GM13977 (cell line): ENCODE measurements at places on chromosomes 1 and 21.

GRCh38 chr1:34779962-34780361 is 1.1 kb upstream of the GJB3 start:
- no peak for DNase-seq

- no peak for DNase-seq
Observed at GRCh38 chr1:67586596-67586995, 98.4 kb upstream of the GADD45A start.

DNA sequence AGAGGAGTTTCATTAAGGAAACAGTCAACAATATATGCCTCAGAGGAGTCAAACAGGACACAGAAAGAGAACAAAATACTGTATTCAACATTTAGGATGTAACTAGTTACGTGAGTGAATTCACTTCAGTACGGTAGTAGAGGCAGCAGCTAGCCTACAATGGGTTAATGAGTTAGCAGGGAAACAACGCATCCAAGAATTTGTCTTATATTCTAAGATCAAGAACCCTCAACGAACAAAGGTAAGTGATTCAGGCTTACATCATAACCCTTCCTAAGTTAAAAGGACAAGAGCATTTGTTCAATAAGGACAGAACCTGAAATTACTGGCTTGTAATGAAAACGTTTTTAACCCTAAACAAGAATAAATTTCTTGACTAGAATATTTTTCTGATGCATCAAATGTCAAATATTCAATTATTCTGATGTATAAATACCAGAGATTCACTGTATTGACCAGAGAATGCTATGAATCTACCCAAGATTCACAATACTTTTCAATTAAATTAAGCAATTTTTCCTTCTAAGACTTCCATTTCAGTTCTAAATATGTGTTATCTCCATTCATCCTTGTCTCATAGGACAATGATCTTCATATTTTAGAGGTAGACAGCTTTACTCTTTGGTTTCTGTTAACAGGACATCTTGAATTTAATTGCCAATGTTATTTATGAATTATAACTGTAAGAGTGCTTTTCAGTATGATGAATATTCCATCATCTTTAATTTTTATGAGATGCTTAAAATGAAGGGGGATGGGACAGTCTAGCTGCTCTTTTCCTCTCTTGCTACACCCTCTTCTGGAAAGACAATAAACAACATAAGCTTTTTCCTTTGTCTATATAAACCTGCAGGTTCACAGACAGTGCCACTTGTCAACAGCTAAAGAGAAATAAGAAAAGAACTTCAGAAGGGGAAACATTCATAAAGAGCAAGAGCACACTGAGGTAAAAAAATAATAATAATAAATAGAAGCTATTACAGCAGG is 209.5 kb downstream of the SMYD3 start:
- DNase-seq, result no peak

DNA sequence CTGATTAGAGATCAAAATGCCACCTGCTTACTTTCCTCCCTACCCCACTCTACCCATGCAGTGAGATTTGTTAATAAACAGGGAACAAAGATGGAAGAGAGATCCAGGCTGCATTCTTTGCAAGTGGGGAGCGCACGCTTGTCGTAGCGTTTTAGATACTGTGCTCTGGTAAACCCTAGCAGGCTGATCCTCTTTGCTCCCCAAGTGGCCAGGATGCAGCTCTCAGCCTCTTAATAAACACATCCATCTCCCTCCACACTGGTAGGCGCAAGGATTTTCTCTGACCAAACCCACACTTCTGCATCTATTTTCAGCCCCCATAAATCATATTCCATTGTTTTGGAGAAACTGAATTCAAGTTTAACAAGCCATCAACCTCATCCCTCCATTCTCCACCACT is 2.9 kb downstream of the PGBD5 start:
- DNase-seq, result no peak

GRCh38 chr1:231310391-231310934 is 27.2 kb downstream of the EXOC8 start:
- DNase-seq, result no peak

DNA sequence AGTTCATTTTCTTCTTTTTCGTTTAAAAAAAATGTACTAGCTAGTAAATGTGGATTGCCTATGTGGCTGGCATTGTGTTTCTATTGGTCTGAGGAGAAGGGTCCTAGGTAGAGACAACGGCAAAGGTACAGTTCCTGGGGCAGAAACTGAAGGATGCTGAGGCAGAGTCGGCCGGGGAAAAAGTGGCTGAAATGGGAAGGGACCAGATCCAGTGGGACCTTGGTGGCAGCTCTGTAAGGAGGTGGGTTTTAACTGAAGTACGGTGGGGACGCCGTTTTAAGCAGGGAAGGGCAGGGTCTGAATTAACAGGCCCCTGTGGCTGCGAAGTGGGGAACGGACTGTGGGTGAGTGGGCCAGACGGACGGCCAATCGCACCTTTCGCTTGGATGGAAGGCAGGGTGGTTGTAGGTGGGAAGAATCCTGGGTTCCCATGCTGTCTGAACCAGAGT is 420 bp upstream of the VPS13D start:
- DNase-seq, result no peak
